ENCODE measurements at places on chromosomes 7 and 10.
A peak's percentile ranks its signal among the peaks of the same experiment; 100 is the strongest.

DNA sequence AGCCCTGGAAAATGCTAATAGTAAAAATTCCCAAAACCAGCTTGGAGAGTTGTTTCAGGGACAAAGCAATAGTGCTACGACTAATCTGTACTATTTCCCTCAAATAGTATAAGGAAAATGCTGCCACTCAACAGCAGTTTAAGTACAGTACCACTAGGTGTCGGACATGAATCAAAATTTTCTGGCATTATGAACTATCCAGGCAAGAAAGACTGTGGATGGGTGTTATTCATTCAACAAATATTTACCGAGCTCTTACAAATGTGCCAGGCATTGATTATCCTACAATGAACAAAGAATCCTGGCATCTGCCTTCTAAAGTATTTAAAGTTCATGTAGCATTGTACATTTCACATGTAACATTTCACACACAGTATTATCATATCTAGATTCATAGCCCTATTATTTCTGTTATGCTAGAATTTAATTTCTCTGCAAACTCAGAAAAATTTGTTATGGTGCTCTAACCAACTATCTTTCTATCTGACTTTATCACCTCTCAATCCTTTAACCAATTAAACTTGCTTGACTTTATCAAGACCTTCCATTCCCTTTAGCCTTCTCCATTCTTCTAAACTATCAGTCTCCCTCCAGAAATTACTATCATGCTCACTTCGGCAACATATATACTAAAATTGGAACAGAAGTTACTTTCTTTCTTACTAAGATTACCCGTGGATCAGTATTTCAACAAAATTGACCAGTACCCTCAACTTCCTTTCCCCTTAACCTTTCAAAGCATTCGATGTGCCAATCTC lies 80.6 kb downstream of the ARHGAP21 start:
- H3K27me3 ChIP-seq: no peaks in the 10 kb centered on the region
- no peaks in the 10 kb centered on the region for H3K36me3 ChIP-seq
- no peak overlapping the region for H3K27ac ChIP-seq
- DNase-seq: peak; percentile 58
- no peaks in the 10 kb centered on the region for H3K4me1 ChIP-seq
- H3K4me3 ChIP-seq: no peak overlapping the region

DNA sequence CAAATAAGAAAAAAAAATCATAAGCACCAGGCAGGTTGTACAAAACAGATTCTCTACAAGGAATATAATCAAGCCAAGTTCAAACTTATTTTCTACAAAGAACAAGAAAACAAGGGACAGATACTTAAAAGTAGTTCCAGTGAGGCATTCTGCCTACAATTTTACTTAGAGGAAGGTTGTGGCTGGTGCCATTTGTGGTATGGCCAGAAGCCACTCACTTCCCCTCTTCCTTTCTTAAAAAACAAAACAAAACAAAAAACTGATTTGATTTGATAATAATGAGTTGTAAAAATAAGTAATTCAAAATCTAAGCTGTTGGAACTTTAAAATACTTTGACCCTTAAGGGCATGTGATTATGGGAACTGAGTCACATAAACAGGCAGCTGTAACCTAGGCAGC lies 420.6 kb downstream of the CALN1 start:
- H3K4me1 ChIP-seq: no peaks in the 10 kb centered on the region
- H3K36me3 ChIP-seq: no peaks in the 10 kb centered on the region
- no peak overlapping the region for H3K4me3 ChIP-seq

DNA sequence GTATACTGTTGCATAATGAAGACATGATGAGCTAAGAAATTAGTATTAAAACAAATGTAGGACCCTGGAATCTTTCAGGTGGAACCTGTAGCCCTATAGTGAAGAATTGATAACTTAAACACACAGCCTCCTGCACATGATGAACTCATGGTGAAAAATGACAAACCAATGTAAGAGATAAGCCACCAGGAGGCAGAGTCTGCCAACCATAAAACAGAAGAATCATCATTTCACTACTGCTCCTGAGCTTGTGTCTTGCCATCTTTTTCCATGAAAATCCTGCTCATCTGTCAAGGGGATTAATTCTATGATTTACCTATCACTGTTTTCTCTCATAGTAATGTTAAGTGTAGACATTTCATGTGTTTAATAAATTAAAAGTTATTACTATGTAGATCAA lies 363.9 kb downstream of the MALRD1 start:
- no peaks in the 10 kb centered on the region for H3K4me1 ChIP-seq
- H3K36me3 ChIP-seq: no peaks in the 10 kb centered on the region
- no peaks in the 10 kb centered on the region for H3K27me3 ChIP-seq
- no peak overlapping the region for H3K4me3 ChIP-seq

- DNase-seq: no peak
- H3K27me3 ChIP-seq: no peaks in the 10 kb centered on the region
- no peak overlapping the region for H3K27ac ChIP-seq
- no peak overlapping the region for H3K4me3 ChIP-seq
- H3K4me1 ChIP-seq: no peaks in the 10 kb centered on the region
Observed at GRCh38 chr10:11626071-11626470, 14.6 kb upstream of the USP6NL start.
